DMS 273 treated with DMSO at 0.1 percent for 48 hours (cell line): ENCODE measurements at places on chromosomes 2 and 18.

DNA sequence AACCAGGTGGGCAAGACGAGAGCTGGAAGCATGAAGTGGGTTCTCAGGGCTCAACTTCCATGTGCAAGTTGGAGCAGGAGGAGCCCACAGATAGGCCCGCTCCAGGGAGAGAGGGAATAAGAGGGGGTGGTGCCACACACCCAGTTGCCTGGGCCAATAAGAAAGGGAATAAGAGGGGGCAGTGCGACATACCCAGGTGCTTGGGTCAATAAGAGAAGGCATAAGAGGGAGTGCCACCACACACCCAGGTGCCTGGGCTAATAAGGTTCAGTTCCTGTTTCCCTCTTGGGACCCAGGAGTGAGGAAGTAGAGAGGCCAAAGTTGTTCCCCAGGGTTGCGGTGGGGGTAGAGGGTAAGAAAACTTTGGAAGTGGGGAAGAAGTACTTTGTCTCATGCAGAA is 127.5 kb downstream of the LAMA3 start:
- no peak for DNase-seq

DNA sequence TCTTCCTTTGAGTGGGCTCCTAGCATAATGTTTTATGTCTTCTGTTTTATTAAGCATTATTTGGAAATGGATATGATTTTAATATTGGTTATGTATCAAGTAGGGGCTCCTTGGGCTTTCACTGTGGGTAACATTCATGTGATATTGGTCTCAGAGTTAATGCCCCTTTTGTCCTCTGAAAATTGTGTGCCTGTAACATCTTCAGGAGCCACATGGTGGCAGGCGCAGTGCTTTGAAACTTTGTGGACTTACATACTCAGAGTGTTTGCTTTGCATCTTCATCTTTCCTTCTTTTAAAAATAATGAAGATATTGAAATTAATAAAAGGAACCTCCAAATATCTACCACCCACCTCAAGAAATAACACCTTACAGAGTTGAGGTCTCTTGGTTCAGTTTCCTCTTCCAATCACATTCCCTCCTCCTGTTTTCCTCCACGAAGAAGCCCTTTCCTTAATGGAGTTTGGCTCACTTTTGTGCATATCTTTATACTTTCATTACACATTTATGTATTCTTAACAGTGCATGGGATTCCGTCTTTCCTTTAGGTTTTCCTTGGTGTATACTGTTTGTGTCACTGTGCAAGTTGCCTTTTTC is 73.5 kb downstream of the LIMS1 start:
- DNase-seq = no peak

GRCh38 chr2:172072303-172072702 is 13.0 kb upstream of the DLX1 start:
- DNase-seq = no peak

- no peak for DNase-seq
Observed at GRCh38 chr18:7608174-7608550, 41.0 kb downstream of the PTPRM start.

- no peak for DNase-seq
Observed at GRCh38 chr18:39448942-39449341, 1883.3 kb upstream of the CELF4 start.
